ENCODE measurements at places on chromosomes 4 and X. TPM values are rescaled to one million over a fixed set of nuclear protein-coding genes. Genes with fewer than 3 reads are reported as not detected.

- no peak for DNase-seq
These were observed 64.4 kb downstream of the HAUS3 start for GRCh38 chr4:2177443-2178093.

- no peak for DNase-seq
These were observed 269.4 kb upstream of the SMIM31 start for GRCh38 chr4:164484551-164484950.

DNA sequence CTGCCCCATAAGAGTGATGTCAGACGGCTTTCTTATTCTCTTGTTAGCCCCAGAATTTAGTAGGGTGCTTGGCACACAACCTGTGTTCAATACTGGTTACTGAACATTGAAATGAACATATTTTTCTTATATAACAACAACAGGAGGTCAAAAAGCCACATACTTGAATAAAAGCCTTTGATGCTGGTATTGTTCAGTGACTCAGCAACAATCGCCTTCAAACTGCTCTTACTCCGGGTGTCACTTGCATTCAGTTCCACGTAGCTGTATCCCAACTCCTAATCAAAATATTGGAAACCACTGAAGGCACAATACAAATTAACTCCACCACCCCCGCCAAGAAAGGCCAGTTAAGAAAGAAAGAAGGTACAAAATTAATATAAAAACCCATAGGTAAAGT is 61.5 kb downstream of the RFC1 start:
- no peak for DNase-seq

Gene HTN3
- total RNA-seq = not detected

GRCh38 chrX:40007756-40008705 is 89.7 kb downstream of the BCOR start:
- DNase-seq = no peak

Measured in A172 (cell line).